Posterior cingulate gyrus (tissue), 11 donors: ENCODE measurements at places on chromosomes 3 and 15.

GRCh38 chr15:23877502-23878412 lies 190.7 kb upstream of the NDN start:
- peak; percentile 87 for DNase-seq

GRCh38 chr3:128435561-128435960 lies 31.1 kb downstream of the DNAJB8 start:
- peak; percentile 44 for DNase-seq

DNA sequence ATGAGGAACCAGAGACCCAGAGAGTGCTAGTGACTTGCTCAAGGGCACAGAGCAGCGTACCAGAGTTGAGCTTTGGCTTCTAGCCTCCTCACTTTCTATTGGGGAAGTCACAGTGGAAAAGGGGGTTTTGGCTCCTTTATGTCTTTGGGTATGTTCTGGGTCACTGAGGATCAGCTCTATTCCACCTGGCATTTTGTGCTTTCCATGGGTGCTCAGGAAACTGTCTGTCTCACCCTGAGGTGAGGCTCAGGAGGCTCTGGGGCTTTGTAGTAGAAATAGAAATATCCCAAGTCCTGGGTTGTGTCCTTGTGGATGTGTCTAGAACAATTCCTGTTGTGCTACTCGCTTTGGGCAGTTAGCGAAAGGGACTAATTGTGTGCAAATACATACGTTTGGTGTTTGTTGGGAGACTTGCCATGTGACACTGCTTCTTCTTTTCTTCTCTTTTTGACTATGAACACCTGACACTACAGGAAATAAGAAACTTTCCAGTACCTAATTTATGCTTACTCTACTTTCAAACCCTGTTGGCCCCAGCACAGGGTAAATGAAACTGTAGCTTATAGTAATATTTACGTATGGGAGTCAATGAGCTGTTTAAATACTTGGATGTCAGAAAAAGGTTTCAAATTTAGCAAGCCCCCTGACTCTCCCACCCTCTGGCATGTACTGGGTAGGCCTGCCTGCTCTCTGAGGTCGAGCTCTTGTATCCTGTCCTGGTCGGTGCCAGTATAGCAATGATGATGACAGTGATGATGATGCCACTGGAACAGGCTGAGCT lies 35.6 kb downstream of the SMAD3 start:
- DNase-seq = no peak

DNA sequence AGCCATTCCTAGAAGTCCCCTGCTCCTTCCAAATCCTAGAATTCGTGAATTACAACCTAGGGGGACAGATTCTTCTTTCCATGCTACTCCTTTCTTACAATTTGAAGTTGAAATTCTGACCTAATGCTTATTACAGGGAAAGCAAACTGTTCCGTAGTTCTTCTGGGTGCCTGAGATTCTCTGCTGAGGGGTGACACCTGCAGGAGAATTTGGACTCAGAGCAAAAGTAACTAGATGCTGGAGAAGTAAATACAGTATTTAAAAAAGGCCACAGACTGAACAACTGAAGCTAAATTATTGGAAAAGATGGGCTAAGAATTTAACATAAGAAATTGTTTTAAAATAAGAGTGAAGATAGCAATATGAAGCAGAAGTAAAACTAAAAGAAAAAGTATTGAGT lies 37.9 kb downstream of the ACAD9 start:
- peak; percentile 26 for DNase-seq

DNA sequence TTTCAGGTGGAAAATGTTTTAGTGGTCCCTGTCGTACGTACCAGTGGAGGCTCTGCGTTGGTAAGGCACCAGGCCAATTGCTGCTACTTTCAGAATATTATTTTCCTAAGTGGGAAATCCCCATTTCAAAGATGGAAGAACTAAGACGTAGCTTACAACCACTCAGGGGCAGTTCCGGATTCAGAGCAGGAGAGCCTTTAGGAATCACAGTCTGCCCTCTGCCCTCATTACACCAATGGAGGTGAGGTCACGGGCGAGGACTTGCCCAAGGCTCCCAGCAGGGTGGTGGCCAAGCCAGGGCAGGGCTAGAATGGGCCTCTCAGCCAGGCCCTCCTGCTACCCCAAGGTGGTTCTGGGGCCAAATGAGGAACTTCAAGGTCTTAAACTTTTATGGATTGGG lies 72.6 kb downstream of the RASGRF1 start:
- no peak for DNase-seq

GRCh38 chr3:18767756-18768303 lies 342.7 kb upstream of the SATB1 start:
- no peak for DNase-seq

DNA sequence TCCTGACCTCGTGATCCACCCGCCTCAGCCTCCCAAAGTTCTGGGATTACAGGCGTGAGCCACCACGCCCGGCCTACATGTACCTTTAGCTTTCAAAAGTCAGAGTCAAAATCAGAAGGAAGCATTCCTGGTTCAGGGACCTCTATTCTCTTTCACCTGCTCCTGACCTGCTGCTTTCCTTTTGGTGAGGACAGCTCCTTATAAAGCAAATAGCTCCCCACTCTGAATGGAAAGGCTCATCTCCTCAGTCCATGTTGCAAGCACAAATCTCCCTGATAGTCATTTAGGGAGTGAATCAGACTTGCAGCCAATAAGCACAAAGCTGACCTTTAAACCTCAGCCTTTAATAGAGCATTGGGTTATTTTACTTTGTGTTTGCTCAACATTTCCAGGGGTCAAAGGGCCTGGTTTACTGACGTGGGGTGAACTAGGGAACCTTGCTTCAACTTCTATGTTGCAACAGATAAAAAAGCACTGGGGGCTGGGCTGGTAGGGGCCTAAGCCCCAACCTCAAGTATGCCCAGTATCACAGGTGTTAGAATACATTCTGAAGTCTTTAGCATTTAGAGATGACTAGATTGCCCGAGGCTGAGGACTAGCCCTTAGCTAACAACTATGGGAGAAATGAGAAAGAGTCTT lies 43.1 kb downstream of the THRB start:
- no peak for DNase-seq

GRCh38 chr15:99932676-99933402 lies 199.6 kb upstream of the LYSMD4 start:
- no peak for DNase-seq

DNA sequence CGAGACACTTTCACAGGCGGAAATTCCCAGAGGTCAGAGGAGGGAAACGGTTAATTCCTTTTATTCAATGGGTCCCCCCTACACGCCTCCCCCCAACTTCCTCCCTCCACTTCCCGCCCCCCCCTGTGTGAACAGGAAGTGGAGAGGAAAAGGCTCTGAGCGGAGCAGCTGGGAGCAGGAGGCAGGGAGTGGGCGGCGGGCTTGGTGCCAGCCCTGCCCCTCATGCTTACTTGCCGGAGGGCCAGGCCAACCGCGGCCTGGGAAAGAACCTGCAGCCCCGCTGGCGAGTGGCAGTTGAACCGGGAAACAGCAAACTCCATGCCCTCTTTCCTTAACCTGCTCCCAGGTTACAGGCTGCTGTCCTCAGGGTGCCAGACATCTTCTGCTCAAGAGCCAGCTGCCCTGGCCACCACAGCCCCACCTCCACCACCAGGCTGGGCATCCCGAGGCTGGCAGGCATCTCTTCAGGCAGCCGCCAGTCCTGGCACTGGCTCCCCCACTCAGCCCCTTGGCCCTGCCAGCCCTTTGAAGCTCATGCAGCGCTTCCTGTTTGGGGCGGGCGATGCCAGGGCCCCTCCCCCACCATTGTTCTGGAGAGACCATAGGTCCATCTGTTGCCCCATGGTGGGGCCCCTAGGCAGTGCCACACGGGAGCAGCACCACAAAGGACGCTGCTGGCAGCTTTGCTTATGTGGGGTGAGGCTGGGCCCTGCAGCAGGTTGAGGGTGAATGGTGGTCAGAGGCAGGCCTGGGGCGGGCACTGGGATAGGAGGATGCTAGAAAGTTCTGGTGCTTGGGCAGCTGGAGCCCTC lies 12.9 kb downstream of the VPS18 start:
- no peak for DNase-seq

GRCh38 chr15:79673416-79674123 lies 223.2 kb downstream of the MTHFS start:
- no peak for DNase-seq

- DNase-seq = no peak
Measured at GRCh38 chr3:22159004-22159695, 408.1 kb upstream of the ZNF385D start.

GRCh38 chr3:133967992-133968892 lies 61.5 kb downstream of the SLCO2A1 start:
- DNase-seq = no peak

DNA sequence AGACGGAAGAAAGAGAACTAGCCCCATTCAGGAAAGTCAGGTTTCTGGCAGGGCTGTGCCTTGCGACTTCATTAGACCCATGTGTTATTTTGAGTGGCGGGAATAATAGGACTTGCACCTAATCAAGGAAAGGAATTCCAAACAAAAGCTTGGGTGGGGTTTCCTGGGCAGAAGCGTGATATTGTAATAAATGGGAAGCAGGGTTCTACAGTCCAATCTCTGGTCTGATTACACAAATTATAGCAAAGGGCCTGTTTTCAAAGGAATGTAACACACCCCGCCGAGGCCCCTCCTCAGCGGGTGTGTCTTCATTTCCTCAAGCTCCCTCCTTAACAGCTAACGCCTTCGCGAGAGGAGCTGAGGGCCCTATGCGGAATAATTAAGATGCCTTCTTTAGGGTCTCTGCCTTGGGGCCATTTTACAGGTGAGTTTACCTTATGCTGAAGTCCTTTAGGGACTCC lies 396.0 kb upstream of the C2CD4B start:
- no peak for DNase-seq

- DNase-seq = peak; percentile 71
Measured at GRCh38 chr3:184016811-184017671, 643 bp downstream of the ABCC5 start.

DNA sequence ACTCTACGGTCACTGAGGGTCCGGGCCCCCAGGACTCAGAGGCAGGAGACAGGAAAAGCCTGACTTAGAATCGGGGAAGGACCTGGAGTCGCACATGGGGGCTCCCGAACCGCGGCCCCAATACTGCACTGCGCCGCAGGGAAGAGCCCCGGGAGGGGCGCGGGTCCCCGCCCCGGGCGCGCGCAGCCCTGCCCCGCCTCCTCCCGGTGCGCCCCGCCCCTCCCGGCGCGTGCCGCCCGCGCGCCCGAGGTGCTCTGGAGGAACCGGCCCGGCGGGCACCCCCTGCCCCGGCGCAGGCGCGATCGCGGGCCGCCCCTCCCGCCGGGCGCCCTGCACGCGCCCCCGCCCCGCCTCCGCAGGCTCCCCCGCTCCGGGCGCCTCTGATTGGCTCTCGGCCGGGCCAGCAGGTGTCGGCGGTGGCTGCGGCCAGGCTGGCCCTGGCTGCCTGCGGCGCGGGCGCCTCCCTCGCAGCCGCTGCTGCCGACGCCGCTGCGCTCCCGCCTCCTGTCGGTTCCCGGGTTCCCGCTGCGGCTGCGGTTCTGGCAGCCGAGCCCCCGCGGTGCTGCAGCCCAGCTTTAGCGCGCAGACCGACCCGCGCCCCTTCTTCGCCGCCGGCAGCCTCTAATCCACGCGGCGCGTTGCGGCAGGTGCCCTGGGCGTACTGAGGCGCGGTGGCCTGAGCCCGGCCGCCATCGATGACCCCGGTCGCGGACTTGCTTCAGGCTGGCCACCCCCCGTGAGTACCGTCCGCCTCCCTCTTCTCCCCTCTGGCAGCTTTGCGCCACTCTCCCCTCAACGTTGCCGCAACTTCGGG lies at the start of gene MYRIP:
Gene MYRIP (plus strand): TSS at position 429 of the 814 bp plus-strand sequence. CDS start 91,208 bp downstream, outside the sequence.
- DNase-seq = peak; percentile 82

- DNase-seq = no peak
Measured at GRCh38 chr15:60213377-60214000, 184.3 kb downstream of the ANXA2 start.

GRCh38 chr15:97995881-97996603 lies 35.5 kb downstream of the ARRDC4 start:
- peak; percentile 90 for DNase-seq

DNA sequence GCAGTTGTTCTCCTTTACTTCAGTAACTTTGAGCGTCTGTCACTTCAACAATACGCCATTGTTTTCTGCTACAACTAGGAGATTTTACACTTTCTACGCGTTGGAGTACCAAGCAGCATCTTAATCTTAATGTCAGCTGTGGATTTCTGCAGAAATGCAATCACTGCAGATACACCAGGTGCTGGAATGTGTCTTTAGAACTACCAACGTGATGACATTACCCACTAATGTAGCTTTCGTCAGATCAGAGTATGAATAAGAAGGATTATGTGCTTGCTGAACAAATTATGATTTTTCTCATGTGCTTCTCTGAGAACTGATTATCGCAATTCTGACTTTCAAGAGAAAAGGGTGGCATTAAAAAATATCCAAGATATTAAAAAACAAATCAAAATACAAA lies 77.5 kb upstream of the CNTN3 start:
- DNase-seq = no peak

- no peak for DNase-seq
Measured at GRCh38 chr3:11764931-11765363, 81.7 kb downstream of the TAMM41 start.

GRCh38 chr15:86649277-86649676 lies 569.6 kb downstream of the AGBL1 start:
- no peak for DNase-seq

GRCh38 chr3:39361252-39361927 lies 21.8 kb upstream of the SLC25A38 start:
- DNase-seq = no peak

GRCh38 chr3:21326704-21327475 lies 424.1 kb downstream of the ZNF385D start:
- no peak for DNase-seq

GRCh38 chr3:50623840-50624474 lies 7.0 kb downstream of the MAPKAPK3 start:
- no peak for DNase-seq

DNA sequence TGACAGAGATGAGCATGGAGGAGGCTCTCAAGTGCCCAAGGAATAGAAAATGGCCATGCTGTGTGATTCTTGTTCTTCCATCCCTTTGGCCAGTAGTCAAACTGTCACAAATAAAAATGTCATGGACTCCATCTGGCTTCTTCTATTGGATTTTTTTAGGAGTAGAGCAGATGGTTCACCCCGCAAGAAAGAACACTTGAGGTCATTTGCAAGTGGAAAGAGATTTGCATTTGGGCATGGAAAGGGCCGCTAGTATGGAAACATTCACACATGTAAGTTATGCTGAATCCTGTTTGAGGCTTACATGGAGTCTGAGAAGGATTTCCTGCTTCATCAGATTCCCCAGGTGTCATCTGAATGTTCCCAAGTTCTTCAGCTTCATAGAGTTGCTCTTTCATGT lies 53.1 kb upstream of the CFAP161 start:
- no peak for DNase-seq

GRCh38 chr3:23873941-23874340 lies 42.8 kb downstream of the NKIRAS1 start:
- DNase-seq = no peak

GRCh38 chr3:26713091-26713490 lies 90.5 kb downstream of the LRRC3B start:
- DNase-seq = no peak

- DNase-seq = no peak
Measured at GRCh38 chr3:19506171-19506570, 357.9 kb downstream of the KCNH8 start.

GRCh38 chr3:11522398-11522715 lies 121.4 kb downstream of the VGLL4 start:
- no peak for DNase-seq

GRCh38 chr15:66721501-66721937 lies 19.5 kb downstream of the SMAD6 start:
- no peak for DNase-seq
